ENCODE measurements at places on chromosomes 4 and X.
A peak's percentile ranks its signal among the peaks of the same experiment; 100 is the strongest.

DNA sequence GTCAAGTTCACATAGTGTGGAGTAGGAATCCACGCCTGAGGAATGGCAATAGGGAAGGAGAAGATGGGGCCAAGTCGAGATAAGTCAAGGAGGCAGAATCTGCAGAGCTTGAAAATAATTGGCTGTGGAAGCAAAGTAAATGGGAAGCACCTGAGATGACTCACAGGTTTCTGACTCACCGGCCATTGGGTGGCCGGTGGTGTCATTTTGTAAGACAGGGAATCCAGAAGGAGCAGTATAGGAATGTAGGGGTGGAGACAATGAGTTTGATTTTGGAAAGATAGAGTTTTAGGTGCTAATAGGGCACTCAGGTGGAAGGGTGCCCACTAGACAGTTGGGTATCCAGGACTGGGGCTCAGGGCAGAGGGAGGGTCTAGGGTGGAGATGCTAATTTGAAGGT is 201.0 kb upstream of the MAMLD1 start:
- H3K4me1 ChIP-seq: no peaks in the 10 kb centered on the region
- H3K27ac ChIP-seq: no peak overlapping the region
- H3K4me3 ChIP-seq: no peak overlapping the region
- no peaks in the 10 kb centered on the region for H3K27me3 ChIP-seq
- no peaks in the 10 kb centered on the region for H3K36me3 ChIP-seq

GRCh38 chrX:139156356-139156755 is 374.2 kb upstream of the F9 start:
- no peak overlapping the region for H3K27ac ChIP-seq
- no peak overlapping the region for H3K4me3 ChIP-seq
- no peak for DNase-seq

- H3K4me1 ChIP-seq: no peaks in the 10 kb centered on the region
- H3K27ac ChIP-seq: no peak overlapping the region
- H3K4me3 ChIP-seq: no peak overlapping the region
- no peaks in the 10 kb centered on the region for H3K27me3 ChIP-seq
These were observed 1.6 kb downstream of the HPGD start for GRCh38 chr4:174520660-174521059.

GRCh38 chr4:76872556-76872955 is 25.4 kb downstream of the SOWAHB start:
- no peaks in the 10 kb centered on the region for H3K4me1 ChIP-seq
- no peak overlapping the region for H3K27ac ChIP-seq
- H3K4me3 ChIP-seq: no peak overlapping the region
- H3K27me3 ChIP-seq: no peaks in the 10 kb centered on the region
- H3K36me3 ChIP-seq: no peaks in the 10 kb centered on the region

GRCh38 chr4:110619463-110620247 is 3.2 kb downstream of the PITX2 start:
- no peak overlapping the region for H3K4me3 ChIP-seq
- no peaks in the 10 kb centered on the region for H3K36me3 ChIP-seq

GRCh38 chrX:112818114-112819007 is 22.3 kb downstream of the AMOT start:
- H3K27me3 ChIP-seq: no peaks in the 10 kb centered on the region
- DNase-seq: no peak
- no peak overlapping the region for H3K4me3 ChIP-seq
- H3K36me3 ChIP-seq: no peaks in the 10 kb centered on the region
- 0 out of 2 replicates have a peak, but pooled peaks cover 6% of the 10 kb centered on the region for H3K4me1 ChIP-seq

- H3K27me3 ChIP-seq: no peaks in the 10 kb centered on the region
- no peak overlapping the region for H3K4me3 ChIP-seq
- no peak for DNase-seq
- H3K4me1 ChIP-seq: no peaks in the 10 kb centered on the region
- no peak overlapping the region for H3K27ac ChIP-seq
- H3K36me3 ChIP-seq: no peaks in the 10 kb centered on the region
These were observed 196.8 kb downstream of the HEPH start for GRCh38 chrX:66360894-66361293.

DNA sequence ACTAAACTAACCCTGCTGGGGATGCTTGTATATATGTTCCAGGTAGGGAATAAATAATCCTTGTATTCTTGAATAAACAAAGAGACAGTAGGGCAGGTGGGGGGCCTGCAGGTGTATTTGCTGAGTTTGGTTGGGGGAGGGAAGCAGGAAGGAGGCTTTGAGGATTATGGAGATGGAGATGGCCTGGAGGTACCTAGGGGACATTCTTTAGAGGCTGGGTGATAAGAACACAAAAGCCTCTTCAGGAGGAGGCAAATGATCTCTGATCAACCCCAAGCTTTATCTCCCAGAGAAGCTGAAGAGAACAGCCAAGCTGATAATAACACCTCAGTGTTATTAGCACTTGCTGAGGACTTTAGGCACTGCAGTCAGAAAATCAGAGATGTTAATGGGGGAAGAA is 187.7 kb downstream of the MGST2 start:
- H3K4me3 ChIP-seq: no peak overlapping the region
- H3K27me3 ChIP-seq: no peaks in the 10 kb centered on the region
- no peak overlapping the region for H3K27ac ChIP-seq
- no peaks in the 10 kb centered on the region for H3K36me3 ChIP-seq
- DNase-seq: no peak
- peaks cover 32% of the 10 kb centered on the region for H3K4me1 ChIP-seq

GRCh38 chr4:183907871-183908683 is 3.0 kb downstream of the STOX2 start:
- no peak overlapping the region for H3K27ac ChIP-seq
- H3K4me3 ChIP-seq: no peak overlapping the region
- H3K4me1 ChIP-seq: no peaks in the 10 kb centered on the region
- H3K36me3 ChIP-seq: no peaks in the 10 kb centered on the region
- DNase-seq: no peak

DNA sequence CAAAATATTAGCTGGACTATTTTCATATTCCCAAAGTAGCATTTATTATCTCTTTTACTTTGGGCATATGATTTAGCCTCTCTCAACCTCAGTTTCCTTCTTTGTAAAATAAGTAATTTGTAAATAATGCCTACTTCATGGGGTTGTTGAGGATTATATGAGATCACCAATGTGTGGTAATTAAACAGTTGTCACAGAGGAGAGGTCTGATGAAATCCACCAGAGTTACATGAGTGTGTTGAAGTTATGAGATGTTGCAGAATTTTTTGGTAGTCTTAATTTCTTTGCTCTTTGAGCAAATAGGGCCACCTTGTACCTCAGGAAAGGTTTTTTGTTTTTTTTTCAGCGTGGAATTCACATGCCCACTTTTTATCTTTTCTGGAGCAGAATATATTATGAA is 1.4 kb downstream of the COX7B start:
- peaks cover 33% of the 10 kb centered on the region for H3K36me3 ChIP-seq
- peak overlapping the region; percentile 85 for H3K27ac ChIP-seq
- no peak for DNase-seq
- H3K4me1 ChIP-seq: peaks cover 35% of the 10 kb centered on the region
- H3K27me3 ChIP-seq: no peaks in the 10 kb centered on the region
- H3K4me3 ChIP-seq: peak overlapping the region; percentile 78

GRCh38 chr4:8393593-8394038 is 46.9 kb downstream of the ACOX3 start:
- no peaks in the 10 kb centered on the region for H3K27me3 ChIP-seq
- H3K4me1 ChIP-seq: no peaks in the 10 kb centered on the region
- peaks cover 17% of the 10 kb centered on the region for H3K36me3 ChIP-seq
- H3K4me3 ChIP-seq: no peak overlapping the region

GRCh38 chr4:53060278-53060677 is 198.2 kb downstream of the RASL11B start:
- no peak for DNase-seq
- no peaks in the 10 kb centered on the region for H3K36me3 ChIP-seq
- no peaks in the 10 kb centered on the region for H3K27me3 ChIP-seq
- peaks cover 8% of the 10 kb centered on the region for H3K4me1 ChIP-seq
- no peak overlapping the region for H3K4me3 ChIP-seq
- H3K27ac ChIP-seq: no peak overlapping the region

GRCh38 chr4:51870441-51871188 is 27.7 kb downstream of the DCUN1D4 start:
- H3K27ac ChIP-seq: no peak overlapping the region
- H3K27me3 ChIP-seq: no peaks in the 10 kb centered on the region
- peaks cover 85% of the 10 kb centered on the region for H3K36me3 ChIP-seq
- no peaks in the 10 kb centered on the region for H3K4me1 ChIP-seq
- H3K4me3 ChIP-seq: no peak overlapping the region

- H3K27me3 ChIP-seq: no peaks in the 10 kb centered on the region
- H3K4me3 ChIP-seq: no peak overlapping the region
- no peaks in the 10 kb centered on the region for H3K4me1 ChIP-seq
These were observed 27.0 kb upstream of the GPR78 start for GRCh38 chr4:8553216-8553615.

DNA sequence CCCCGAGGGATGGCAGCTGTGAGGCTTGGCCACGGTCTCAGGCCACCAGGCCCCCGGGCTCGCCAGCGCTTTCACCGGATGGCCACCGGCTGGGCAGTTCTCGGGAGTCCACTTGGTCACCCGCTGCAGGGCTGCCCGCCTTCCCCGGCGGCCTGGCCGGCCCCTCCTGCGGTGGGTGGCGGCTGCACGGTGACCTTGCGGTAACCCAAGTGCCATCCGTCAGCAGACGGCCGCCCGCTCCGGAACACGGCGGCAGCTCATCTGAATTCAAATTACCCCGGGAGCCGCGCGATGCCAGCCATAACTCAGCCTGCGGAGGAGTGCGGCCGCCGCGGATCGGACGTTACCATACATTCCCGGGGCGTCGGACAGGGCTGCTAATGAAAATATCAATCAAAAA is 60.7 kb downstream of the FAM53A start:
- no peaks in the 10 kb centered on the region for H3K36me3 ChIP-seq
- H3K27ac ChIP-seq: no peak overlapping the region
- no peaks in the 10 kb centered on the region for H3K4me1 ChIP-seq
- no peak overlapping the region for H3K4me3 ChIP-seq

GRCh38 chr4:74032064-74032463 is 6.4 kb downstream of the CXCL3 start:
- H3K36me3 ChIP-seq: no peaks in the 10 kb centered on the region
- no peak overlapping the region for H3K4me3 ChIP-seq
- H3K27me3 ChIP-seq: peaks cover under 1% of the 10 kb centered on the region
- H3K27ac ChIP-seq: no peak overlapping the region
- H3K4me1 ChIP-seq: peaks cover 14% of the 10 kb centered on the region
- DNase-seq: no peak

DNA sequence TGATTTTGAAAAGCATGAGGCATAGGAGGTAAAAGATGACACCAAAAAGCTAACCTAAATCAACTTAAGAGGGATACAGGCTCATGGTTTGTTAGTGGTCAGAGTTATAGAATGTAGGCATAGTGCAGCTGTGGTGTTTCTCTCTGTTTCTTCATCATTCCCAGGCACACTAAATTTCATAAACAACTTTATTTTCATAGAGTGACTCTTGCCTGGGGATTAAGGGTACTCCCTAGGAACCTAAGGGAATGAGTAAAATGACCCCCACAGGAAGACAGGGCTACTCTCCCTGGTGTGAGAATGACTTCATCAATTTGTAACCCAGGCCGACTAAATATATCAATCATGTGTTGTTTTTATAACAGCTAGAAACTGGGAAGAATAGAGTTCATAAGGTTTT is 11.1 kb downstream of the FABP2 start:
- no peak overlapping the region for H3K4me3 ChIP-seq
- no peaks in the 10 kb centered on the region for H3K4me1 ChIP-seq
- peaks cover 22% of the 10 kb centered on the region for H3K27me3 ChIP-seq
- no peak overlapping the region for H3K27ac ChIP-seq
- DNase-seq: no peak
- H3K36me3 ChIP-seq: no peaks in the 10 kb centered on the region

DNA sequence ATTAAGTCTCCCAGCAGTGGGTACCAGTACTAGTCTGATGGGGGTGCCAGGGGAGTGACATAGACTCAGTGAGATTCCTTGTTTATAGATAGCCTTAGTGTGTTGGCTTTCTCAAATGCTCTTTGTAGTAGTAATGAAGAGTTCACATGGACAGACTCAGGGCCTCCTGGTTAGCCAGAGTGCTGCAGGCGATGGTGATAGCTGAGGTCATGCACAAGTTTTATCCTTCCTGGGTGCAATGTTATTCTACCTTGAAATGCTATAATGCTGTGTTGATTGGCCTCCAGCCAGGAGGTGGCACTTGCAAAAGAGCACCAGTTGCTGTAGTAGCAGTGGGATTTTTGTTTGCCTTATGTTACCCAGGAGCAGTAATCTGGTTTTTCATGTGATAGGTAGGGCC is 35.5 kb upstream of the ADH4 start:
- no peaks in the 10 kb centered on the region for H3K27me3 ChIP-seq
- no peak overlapping the region for H3K4me3 ChIP-seq
- H3K4me1 ChIP-seq: no peaks in the 10 kb centered on the region
- DNase-seq: no peak

DNA sequence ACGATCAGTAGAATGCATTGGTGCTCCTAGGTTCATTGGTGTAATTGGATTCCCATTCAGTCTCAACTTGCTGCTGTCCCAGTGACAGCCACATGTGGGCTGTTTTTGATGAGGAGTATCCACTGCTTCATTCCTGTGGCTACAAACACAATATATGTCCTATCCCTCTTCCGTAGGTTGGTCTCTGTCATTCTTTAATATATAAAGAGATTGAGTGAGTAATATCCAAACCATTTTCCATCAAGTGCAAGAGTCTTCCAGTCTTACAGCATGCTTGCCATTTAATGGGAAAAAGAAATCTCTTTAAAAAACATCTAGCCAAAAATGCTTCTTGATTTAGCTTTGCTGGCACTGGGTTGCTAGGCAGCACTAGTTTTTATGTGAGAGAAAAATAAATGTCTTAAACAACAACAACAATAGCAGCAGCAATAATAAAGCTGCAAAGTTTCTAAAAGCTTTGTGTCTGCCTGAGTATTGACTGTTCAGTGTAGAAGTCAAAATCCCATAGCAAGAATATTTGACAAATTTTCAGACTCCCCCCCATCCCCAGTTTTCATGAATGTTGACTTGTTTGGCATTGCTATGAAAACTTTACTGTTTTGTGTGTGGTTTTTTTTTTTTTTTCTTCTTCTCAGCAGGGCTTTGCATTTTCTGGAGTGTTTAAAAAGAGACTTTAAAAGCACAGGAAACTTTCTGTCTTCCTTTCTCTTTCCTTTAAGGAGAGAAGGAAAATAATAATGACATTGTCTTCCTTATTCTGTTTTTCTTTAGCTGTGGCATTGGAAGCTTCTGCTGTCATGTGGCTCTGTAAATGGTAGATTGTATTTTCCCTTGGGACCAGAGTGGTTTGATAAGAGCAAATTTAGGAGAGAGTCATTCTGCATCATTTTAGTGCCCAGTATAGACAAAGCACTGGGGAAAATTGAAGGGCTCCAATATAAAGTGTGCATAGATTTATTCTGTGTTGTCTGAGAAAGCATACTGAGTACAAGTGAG is 244.3 kb downstream of the ARHGAP10 start:
- H3K27ac ChIP-seq: no peak overlapping the region
- no peaks in the 10 kb centered on the region for H3K4me1 ChIP-seq
- no peaks in the 10 kb centered on the region for H3K27me3 ChIP-seq
- H3K36me3 ChIP-seq: no peaks in the 10 kb centered on the region
- H3K4me3 ChIP-seq: no peak overlapping the region
- DNase-seq: no peak

- no peak overlapping the region for H3K27ac ChIP-seq
- no peak overlapping the region for H3K4me3 ChIP-seq
- DNase-seq: no peak
- no peaks in the 10 kb centered on the region for H3K27me3 ChIP-seq
- H3K4me1 ChIP-seq: no peaks in the 10 kb centered on the region
These were observed 308.9 kb downstream of the GLUD2 start for GRCh38 chrX:121356139-121356849.

Data from DND-41 (cell line).